Upper lobe of left lung (tissue), 6 donors: ENCODE measurements at places on chromosomes 1 and 21. TPM values are rescaled to one million over a fixed set of nuclear protein-coding genes. Genes with fewer than 3 reads are reported as not detected.
A peak's percentile ranks its signal among the peaks of the same experiment; 100 is the strongest.

The PBXIP1 gene
- 77.0 TPM for total RNA-seq

DNA sequence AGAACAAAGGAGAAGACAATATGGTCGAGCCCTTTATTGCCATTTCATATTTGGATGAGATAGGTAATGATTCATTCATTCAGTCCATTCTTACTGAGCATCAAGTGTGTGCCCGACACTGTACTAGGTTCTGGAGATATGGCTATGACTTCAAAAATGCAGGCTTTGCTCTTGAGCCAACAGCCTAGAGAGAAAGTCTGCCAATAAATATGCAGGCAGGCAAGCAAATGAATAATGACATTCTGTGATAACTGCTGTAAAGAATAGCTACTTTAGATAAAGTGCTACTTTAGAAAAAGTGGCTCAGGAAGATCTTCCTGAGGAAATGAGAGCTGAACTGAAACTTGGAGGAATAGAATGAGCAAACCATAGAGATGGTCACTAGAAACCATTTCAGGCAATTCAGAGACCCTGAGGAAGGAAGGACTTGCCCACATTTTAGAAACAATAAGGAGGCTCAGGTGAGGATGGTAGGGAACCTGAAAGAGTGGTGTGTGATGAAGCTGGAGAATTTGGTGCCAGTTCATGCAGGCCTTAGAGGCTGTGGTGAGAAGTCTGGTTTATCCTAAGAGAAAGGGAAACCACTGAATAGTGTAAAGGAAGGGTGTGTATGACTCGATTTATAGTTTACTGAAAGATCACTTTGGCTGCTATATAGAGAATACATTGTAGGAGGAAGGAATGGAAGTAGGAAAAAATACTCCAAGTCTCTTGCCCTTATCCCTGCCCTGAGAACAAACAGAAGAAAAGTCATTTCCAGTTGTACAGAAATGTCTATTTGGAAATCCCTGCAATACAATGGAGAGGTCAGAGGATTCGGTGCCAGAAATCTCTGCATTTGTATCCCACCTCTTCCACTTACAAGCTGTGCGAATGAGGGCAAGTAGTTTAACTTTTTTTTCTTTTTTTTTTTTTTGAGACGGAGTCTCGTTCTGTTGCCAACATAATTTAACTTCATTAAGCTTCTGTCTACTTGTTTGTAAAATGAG, 167.9 kb downstream of the VPS13D start:
- peaks cover 13% of the 10 kb centered on the region for H3K36me3 ChIP-seq
- peak overlapping the region; percentile 61 for H3K27ac ChIP-seq
- H3K27me3 ChIP-seq: no peaks in the 10 kb centered on the region

The OR2M3 gene
- total RNA-seq: not detected

The PLA2G4A gene
- total RNA-seq: 10.5 TPM

DNA sequence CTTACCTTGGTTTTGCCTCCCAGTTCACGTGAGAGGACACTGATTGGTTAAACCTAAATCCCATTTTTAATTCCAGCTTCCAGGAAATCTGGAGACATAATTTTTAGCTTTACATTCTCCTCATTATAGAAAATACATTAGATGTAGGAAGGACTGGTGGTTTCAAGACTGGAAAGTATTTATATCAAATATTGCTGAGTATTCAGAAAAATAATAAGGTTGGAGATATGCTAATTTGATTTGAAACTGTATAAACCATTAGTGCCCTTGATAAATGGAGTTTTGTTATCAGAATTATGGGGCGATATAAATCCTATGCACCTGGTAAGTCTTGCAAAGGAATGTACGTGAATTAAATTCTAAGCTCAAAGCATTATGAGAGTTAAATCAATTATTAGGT, 218.0 kb upstream of the ADGRL4 start:
- H3K4me3 ChIP-seq: no peak overlapping the region
- no peaks in the 10 kb centered on the region for H3K27me3 ChIP-seq
- H3K27ac ChIP-seq: no peak overlapping the region

The ARHGEF16 gene
- total RNA-seq: 13.8 TPM

GRCh38 chr1:53104289-53104913, 38.0 kb downstream of the SLC1A7 start:
- H3K4me3 ChIP-seq: no peak overlapping the region
- H3K27me3 ChIP-seq: no peaks in the 10 kb centered on the region
- no peak overlapping the region for H3K27ac ChIP-seq
- no peaks in the 10 kb centered on the region for H3K36me3 ChIP-seq
- DNase-seq: no peak
- peaks cover 16% of the 10 kb centered on the region for H3K4me1 ChIP-seq

DNA sequence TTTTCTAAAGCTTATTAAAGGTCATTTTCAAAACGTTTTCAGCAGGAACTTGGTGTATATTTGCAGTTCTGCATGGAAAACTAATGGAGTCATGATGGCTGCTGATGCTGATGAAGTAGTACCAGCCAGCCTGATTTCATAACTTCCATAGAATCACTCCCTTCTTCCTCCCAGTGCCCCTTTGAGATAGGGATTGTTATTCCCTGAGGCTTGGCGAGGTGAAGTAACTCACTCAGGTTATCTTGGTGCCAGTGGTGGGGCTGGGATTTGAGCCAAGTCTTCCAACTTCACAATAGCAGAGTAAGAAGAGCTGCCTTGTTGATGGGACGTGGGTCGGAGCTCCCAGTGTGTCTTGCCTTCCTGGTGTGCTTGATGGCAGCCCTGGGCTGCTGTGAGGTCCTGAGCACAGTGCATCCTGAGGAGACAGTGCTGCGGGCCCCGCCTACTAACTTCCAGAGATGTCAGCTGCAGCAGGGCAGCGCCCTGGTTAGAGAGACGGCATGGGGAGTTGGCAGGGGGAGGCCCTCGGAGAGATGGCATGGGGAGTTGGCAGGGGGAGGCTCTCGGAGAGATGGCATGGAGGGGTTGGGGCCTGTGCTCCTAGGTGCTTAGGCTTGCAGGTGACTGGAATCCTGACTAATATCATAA, 92.6 kb downstream of the PCBP3 start:
- H3K4me1 ChIP-seq: no peaks in the 10 kb centered on the region
- peak; percentile 22 for DNase-seq
- no peaks in the 10 kb centered on the region for H3K27me3 ChIP-seq
- H3K36me3 ChIP-seq: no peaks in the 10 kb centered on the region
- H3K4me3 ChIP-seq: no peak overlapping the region

The MATN1 gene
- not detected for total RNA-seq

DNA sequence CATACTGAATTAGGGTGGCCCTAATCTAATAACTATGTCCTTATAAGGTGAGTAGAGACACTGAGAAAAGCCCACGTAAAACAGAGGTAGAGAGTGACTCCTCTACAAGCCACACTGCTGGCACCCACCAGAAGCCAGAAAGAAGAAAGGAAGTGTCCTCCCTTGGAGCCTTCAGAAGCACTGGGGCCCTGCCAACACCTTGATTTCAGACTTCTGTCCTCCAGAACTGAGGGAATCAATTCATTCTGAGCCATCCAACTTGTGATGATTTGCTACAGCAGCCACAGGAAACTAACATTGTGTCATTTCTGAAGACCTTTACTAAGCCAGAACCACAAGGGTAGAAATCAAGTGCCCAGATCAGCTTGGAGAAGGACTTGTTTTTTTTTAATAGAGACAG, 15.0 kb downstream of the GNB1 start:
- no peak for DNase-seq
- H3K27me3 ChIP-seq: no peaks in the 10 kb centered on the region
- no peak overlapping the region for H3K4me3 ChIP-seq
- H3K4me1 ChIP-seq: peaks cover 63% of the 10 kb centered on the region
- H3K27ac ChIP-seq: no peak overlapping the region

DNA sequence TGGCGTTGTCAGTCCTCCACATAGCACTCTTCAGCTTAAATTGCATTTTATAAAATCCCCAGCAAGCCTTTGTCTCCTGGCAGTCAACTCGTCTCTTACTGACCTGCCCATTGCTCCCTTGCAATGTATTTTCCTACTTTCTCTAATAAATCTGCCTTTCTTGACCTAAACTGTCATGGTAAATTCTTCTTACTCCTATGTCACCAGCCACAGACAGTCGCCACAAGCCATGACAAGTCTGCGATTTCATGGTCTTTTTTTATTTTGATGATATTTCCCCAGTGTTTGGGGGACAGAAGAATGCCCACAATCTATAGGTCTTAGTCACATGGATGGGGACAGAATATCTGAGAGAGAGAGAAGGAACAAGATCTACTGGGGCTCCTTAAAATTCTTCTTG, 8.4 kb downstream of the IFNAR2 start:
- no peak overlapping the region for H3K27ac ChIP-seq
- H3K36me3 ChIP-seq: no peaks in the 10 kb centered on the region
- no peak overlapping the region for H3K4me3 ChIP-seq
- no peaks in the 10 kb centered on the region for H3K27me3 ChIP-seq
- H3K4me1 ChIP-seq: peaks cover 5% of the 10 kb centered on the region

- H3K27me3 ChIP-seq: no peaks in the 10 kb centered on the region
- no peak for DNase-seq
- H3K36me3 ChIP-seq: no peaks in the 10 kb centered on the region
- no peak overlapping the region for H3K4me3 ChIP-seq
- no peaks in the 10 kb centered on the region for H3K4me1 ChIP-seq
Observed at GRCh38 chr1:233569636-233570035, 44.3 kb upstream of the KCNK1 start.

- H3K4me1 ChIP-seq: peaks cover 11% of the 10 kb centered on the region
- H3K27ac ChIP-seq: no peak overlapping the region
- H3K36me3 ChIP-seq: peaks cover 52% of the 10 kb centered on the region
- H3K4me3 ChIP-seq: no peak overlapping the region
- no peak for DNase-seq
Observed at GRCh38 chr1:19307794-19308508, 4.0 kb downstream of the AKR7A2 start.

DNA sequence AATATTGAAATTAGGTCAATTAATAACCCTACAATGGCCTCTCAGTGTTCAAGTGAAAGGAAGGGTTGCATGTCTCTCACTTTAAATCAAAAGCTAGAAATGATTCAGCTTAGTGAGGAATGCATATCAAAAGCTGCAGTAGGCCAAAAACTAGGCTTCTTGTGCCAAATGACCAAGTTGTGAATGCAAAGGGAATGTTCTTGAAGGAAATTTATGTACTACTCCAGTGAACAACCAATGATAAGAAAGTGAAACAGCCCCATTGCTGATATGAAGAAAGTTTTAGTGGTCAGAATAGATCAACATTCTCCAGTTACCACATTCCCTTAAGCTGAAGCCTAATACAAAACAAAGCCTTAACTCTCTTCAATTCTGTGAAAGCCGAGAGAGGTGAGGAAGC, 10.0 kb downstream of the MAEL start:
- no peaks in the 10 kb centered on the region for H3K4me1 ChIP-seq
- no peak overlapping the region for H3K27ac ChIP-seq
- H3K4me3 ChIP-seq: no peak overlapping the region
- no peaks in the 10 kb centered on the region for H3K27me3 ChIP-seq
- DNase-seq: no peak
- no peaks in the 10 kb centered on the region for H3K36me3 ChIP-seq

DNA sequence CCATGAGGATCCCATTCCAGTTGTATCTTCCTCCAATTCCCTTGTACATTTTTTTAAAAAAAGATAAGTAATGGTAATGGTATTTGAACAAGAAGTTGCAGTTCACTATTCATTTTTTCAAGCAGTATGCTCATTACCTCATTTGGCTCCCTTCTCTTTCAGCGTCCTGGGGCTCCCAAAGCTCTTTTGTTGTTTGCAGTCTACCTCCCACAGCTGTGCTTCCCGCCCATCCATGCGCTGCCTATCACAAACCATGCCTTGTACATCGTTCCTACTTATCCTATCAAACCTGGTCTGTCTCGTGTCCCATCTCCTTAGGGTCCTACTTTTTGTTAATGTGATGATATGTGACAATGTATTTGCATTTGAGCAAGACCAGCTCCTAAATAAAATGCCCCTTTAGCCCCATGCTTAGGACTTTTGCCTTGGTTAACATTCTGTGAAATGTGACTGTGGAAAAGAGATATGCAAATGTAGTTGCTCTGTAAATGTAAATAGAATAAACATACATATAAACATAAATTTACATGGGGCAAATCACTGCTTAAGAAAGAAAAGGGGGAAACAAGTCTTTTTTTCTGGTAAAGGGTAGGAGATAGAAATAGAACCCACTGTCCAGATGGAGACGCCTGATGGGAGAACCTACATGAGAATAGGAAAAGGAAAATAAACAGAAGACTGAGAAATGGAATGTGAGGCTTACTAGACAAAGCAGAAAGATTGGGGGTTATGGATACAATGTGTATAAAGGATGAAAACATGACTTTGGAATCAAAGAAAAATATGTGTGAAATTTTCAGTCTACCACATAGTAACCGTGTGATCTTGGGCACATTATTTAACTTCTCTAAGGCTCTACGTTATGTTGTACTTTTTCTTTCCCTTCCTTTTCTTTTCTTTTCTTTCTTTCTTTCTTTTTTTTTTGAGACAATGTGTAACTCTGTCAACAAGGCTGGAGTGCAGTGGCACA, 59.8 kb upstream of the PLXNA2 start:
- H3K4me1 ChIP-seq: peaks cover under 1% of the 10 kb centered on the region
- no peaks in the 10 kb centered on the region for H3K36me3 ChIP-seq
- no peak overlapping the region for H3K4me3 ChIP-seq
- H3K27ac ChIP-seq: no peak overlapping the region
- DNase-seq: no peak

- no peak overlapping the region for H3K4me3 ChIP-seq
- no peak overlapping the region for H3K27ac ChIP-seq
Observed at GRCh38 chr1:15843826-15844572, 3.5 kb upstream of the SPEN start.

- no peak overlapping the region for H3K4me3 ChIP-seq
- no peak for DNase-seq
- no peak overlapping the region for H3K27ac ChIP-seq
- no peaks in the 10 kb centered on the region for H3K36me3 ChIP-seq
- H3K4me1 ChIP-seq: no peaks in the 10 kb centered on the region
Observed at GRCh38 chr1:213474054-213474453, 423.0 kb downstream of the RPS6KC1 start.

The CFHR2 gene
- total RNA-seq: 0.40 TPM

The MCOLN2 gene
- 5.8 TPM for total RNA-seq

The TRIM17 gene
- 1.2 TPM for total RNA-seq

The GPA33 gene
- total RNA-seq: 4.3 TPM

The TSSK3 gene
- 1.2 TPM for total RNA-seq

GRCh38 chr1:62335656-62336055, 16.4 kb upstream of the KANK4 start:
- H3K27me3 ChIP-seq: no peaks in the 10 kb centered on the region
- H3K4me3 ChIP-seq: no peak overlapping the region
- no peaks in the 10 kb centered on the region for H3K4me1 ChIP-seq

DNA sequence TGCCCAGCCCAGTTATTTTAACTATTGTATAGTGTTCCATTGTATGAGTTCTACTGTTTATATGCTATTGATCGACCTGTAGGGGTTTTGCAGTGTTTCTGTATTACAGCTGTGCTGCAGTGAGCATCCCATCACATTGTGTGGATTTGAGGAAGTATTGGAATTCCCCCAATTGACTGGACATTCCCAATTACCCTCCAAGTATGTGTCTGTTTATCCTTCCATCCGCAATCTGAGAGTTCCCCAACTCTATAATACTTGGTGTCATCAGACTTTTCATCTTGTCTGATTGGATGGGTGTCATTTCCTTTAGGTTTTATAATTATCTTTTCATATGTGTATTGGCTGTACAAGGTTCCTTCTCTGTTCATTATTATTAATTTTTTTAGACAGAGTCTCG, 27.8 kb downstream of the PSEN2 start:
- DNase-seq: no peak
- H3K4me1 ChIP-seq: no peaks in the 10 kb centered on the region
- H3K27me3 ChIP-seq: no peaks in the 10 kb centered on the region
